Stimulated activated CD4-positive, alpha-beta T cell treated with anti-CD3 and anti-CD28 coated beads, Interleukin-15, amount 100 ng/mL, for 24 hours (primary cell): ENCODE measurements at places on chromosomes 2 and 18.
A peak's percentile ranks its signal among the peaks of the same experiment; 100 is the strongest.

DNA sequence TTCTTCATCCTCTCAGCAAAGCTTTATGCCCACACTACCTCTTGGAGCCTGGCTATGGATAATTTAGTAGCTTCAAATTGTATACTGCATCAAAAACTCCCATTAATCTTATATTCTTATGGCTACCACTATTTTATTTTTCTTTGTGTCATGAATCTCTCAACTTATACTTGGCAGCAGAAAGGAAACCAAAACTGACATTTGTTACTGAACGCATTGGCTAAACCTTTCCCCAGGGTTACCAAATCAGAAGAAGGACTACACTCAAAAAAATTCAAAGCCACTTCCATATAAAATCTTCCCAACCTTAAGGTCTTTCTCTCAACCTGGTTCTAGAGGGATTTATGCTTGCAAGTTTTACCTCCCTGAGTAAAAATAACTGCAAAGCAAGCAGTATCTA, 97.0 kb upstream of the REG3G start:
- no peak for DNase-seq

DNA sequence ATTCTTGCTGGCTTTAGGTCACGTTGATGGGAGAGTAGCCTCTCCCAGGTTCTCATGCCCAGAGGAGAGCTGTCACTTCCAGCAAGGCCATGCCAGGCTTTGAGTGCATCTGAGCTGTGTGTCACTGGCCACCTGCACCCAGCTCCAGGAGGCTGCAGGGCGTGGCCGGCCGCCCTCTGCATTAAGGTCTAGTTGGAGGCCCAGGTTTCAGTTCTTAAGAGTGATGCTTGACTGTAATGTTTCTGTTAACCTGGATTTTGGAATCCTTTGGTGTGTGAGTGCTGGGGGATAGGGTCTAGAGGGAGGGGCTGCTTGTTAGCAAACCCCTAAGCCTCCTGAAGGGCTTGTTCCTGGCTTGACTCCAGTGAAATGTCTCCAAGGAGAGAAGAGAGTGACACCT, 140.1 kb downstream of the ACOXL start:
- no peak for DNase-seq

DNA sequence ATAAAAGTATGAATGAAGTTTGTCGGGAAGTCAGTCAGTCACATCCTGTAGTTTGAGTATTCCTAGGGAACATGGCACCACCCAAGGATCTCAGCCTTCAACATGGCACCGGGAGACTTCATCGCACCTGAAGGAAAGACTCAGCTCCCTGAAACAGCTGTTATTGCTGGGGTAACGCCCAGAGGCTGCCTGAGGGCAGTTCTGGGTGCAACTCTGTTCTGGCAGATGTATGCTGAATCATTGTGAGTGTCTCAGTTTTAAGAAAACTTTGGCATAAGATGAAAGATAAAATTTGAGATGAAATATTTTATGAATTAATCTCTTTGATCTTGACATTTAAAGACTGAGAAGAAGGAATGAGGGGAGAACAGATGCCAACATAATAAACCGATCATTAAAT, 49.9 kb upstream of the SERPINB2 start:
- no peak for DNase-seq

DNA sequence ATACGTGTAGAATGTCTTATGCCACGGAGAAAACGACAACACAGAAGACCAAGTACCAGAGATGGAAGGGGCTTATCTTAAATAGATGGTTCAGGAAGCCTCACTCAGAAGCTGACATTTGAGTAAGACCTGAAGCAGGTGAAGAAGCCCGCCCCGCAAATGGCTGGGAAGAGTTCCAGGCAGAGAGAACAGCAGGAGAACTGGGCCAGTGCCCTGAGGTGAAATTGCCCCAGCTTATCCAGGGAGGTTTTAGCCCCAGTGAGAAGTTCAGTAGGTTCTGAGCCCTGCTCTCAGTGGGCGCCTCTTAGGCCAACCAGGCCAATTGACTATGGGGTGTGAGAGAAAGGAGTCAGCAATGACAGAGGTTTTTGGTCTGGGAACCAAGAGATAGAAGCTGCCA, 166.1 kb upstream of the FOSL2 start:
- no peak for DNase-seq

- DNase-seq, result no peak
Measured at GRCh38 chr2:152307863-152308262, 27.1 kb upstream of the FMNL2 start.

DNA sequence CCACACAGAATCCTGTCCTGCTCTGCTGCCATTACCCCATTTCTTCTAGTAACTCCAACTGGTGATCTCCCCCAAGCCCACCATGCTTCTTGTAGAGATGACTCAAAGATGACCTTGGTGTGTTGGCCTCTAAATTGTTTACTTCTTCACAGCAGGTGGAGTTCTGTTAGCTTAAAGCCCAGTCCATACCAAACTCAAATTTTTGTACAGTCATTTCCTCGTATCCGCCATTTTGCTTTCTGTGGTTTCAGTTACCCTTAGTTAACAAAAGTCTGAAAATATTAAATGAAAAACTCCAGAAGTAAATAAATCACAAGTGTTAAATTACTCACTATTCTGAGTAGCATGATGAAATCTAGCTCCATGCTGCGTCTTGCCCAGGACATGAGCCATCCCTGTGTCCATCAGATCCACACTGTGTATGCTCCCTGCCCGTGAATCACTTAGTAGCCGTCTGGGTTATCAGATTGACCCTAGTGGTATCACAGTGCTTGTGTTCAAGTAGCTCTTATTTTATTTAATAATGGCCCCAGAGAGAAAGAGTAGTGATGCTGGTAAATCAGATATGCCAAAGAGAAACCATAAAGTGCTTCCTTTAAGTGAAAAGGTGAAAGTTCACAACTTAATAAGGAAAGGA, 133.3 kb upstream of the NOL4 start:
- no peak for DNase-seq

DNA sequence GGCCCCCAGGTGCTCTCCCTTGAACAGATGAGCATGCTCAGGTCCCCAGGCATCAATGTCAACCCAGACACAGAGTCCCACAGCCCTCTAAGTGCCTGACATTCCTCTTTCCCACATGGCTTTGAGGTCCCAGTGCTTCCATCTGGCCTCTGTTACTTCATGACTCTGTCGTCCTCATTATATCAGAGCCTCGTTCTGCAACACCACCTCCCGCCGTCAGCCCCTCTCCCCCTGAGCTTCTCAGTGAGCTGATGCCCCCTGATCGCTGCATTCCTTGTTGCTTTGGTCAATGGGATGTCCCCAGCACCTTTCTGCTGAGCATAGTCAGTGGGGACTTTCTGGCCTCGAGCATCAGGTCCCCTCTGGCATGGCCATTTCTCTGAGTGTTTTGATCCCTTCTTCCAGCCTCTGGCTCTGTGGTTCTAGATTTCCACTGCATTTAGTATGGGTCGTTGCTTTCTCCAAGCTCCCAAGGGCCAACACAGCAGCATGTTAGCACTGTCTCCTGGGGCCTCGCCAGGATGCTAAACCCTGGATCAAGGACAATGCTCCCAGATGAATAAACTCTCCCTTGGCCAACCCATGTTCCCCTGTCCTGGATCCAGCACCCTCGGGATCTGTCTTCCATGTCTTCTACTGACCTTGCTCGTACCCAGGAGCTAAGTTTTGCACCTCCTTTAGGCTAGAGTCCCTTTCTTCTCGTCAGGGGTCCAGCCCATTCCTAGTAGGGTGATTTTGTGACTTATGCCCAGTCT, 143.2 kb upstream of the TWIST2 start:
- no peak for DNase-seq

- DNase-seq, result no peak
Measured at GRCh38 chr2:197828464-197829135, 24.2 kb downstream of the PLCL1 start.

DNA sequence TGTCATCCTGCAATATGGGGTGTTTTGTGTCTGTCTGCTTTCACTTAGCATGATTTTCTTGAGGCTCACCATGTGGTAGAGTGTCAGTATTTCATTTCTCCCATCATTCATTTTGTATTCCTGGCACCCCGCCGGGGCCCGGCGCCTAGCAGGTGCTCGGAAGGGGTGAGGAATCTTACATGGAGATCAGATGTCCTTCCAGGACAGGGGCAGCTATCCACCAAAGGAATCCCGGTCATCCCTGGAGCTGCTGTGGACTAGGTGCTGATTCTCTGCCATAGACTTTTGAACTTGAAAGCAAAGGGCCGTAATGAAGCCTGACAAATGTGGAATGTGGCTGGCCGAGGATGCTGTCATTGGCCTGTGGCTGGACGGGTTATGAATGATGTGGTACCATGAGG, 2.4 kb downstream of the PRELID3A start:
- no peak for DNase-seq

DNA sequence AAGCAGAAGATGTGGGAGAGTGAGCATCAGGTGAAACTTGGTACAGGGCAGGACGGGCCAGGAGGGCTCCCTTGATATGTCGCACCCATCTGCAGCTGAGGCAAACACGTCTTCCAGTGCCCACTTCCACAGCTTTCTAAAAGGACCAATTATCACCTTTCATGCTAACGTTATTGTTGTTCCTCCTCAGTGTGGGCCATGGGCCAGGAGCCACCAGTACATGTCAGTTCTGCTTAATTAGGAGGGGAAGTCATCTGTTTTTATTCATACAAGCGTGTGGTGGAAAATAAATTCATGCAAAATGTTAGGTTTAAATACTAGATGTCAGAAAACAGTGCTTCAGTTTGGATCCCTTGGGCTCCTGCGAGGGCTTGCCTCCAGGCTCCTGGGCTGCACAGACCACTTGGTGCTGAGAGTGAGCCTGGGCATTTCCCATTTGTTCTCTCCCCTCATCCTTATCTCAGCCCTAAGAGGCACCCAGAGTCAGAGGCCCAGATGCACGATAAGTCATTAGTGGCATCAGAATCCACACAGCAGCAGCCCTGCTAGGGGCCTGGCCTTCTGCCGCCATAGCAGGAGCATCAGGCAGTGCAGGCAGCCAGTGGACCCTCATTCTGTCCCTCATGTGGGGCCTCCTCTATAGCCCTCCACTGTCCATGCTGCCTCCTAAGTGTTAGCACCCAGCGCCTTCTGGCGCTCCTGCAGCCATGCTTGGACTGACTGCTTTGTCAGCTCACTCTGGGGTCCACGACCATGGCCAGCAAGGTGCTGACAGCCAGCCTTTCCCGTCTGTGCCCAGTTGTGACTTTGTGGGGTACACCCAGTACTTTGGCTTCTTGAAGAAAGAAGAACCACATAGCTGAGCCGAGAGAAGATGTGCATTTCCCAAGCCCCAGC, 539.8 kb upstream of the RAB6C start:
- no peak for DNase-seq

DNA sequence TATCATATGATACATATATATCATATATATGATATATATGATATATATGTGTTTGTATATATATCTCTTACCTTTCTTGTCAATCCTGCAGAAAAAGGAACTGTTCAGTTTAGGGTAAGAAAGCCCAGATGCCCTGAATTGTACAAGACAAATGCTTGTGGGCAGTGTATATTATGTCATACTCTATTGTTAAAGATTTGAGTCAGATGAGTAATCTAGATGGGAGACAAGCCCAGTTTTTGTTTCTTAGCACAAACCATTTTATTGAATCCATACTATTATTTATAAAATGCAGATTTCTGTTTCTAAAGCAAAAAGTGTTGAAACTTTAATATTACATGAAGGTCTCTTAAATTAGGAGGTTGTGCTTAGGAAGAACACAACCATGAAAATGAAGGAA, 90.6 kb downstream of the VRK2 start:
- no peak for DNase-seq

DNA sequence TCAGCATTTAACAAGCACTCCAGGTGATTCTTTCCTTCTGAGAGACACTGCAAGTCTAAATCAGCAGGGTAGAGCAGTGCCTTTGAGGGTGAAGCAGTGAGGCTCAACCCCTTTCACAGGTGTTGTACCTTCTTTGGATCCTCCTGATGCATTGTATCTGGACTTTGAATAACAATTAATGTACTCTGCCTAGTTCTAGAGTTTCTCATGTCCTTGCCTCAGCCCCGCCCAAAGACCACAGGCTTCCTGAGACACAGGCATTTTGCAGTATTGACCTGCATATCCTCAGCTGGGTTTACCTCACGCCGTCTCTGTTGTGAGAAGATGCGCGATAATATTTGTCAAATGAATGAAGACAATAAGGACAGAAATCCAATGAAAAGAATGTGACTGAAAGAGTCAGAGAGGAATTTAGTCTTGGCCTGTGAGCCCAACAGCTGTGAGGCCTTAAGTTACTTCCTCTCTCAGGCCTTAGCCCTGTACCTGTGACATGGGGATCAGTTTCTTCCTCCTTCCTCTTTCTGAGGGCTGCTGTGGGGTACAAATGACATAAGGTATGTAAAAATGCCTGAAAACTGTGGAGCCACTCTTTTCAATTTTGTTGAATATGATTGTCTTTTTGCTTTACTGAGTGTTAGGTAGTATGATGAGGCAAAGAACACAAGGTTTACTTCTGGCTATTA, 43.7 kb downstream of the WIPF1 start:
- DNase-seq, result no peak

GRCh38 chr2:96531872-96532505, 4.6 kb upstream of the ARID5A start:
- peak; percentile 93 for DNase-seq

- DNase-seq, result no peak
Measured at GRCh38 chr2:67283641-67284040, 113.5 kb upstream of the ETAA1 start.

DNA sequence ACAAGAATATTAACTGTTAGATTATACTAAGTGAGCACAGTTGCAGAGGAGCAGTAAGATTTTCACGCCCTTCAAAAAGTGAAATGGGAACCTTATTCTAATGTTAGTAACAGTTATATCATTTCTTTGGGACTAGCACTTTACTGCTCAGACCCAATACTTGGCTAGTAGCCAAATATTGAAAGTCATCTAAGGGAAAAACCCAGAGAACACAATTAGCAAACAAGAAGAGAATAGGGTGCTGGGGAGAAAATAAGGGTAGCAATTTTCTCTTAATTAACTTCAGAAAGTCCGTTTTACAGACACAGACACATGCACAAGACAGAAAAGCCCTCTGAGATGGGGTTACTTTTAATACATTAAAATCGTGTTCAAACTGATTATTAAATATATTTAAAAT, 71.8 kb downstream of the ID2 start:
- no peak for DNase-seq

- DNase-seq, result no peak
Measured at GRCh38 chr2:17479875-17480274, 38.4 kb downstream of the RAD51AP2 start.

DNA sequence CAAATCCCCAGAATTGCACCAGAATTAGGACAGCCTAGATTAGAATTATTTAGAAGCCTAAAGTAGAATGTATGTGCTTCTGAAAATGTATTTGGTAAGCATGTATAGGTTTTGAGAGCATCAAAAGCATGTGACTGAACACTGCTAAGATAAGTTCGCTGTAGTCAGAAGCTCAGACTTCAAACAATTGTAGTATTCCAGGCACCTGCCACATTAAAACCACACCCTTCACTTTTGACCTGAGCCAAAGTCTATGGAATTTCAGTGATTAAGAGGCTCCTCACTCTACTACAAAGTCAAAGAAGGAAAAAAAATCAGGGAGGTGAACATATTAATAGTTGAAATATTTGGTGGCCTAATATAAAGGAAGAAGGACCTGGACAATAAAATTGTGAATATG, 8.2 kb downstream of the KCNJ3 start:
- no peak for DNase-seq

GRCh38 chr2:214881647-214882202, 72.2 kb upstream of the BARD1 start:
- DNase-seq, result no peak
